ENCODE measurements at places on chromosomes 2 and 18.

DNA sequence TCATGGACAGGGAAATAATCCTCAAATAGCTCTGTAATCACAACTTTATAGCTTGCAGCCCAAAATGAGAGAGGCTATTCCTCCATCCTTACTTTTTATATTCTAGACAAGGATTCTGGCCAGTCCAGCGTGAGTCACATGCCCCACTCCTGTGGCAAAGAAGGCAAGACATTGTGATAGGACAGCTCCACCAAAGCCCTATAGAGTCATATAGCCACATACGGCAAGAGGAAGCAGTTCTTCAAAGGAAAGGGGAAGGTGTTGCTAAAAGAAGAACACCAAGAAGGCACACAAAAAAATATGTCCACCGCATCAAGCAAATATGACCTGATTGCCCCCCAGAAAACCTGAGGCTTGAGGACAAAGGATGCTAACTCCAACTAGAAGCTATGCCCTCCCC, 3.4 kb upstream of the GFPT1 start:
- DNase-seq: no peak

DNA sequence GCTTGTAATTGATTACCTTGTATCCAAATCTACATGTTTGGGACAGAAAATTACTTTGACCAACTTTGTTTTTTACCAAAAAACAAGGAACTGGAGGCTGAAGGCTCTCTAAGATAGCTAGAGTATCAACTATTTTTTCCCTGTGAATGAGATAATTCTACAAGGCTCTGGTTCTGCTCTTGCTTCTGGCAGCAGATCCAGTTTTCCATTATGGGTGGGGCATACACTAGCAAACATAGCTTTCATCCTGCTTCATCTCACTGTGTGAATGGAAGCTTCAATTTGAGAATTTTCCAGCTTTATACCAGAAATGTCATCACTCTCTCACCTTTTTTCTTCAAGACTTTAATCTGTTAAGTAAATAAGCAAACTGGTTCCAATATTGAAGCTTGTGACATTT, 249.7 kb downstream of the RPRM start:
- no peak for DNase-seq

GRCh38 chr2:121582272-121582671, 51.6 kb downstream of the RNU4ATAC start:
- DNase-seq: no peak

DNA sequence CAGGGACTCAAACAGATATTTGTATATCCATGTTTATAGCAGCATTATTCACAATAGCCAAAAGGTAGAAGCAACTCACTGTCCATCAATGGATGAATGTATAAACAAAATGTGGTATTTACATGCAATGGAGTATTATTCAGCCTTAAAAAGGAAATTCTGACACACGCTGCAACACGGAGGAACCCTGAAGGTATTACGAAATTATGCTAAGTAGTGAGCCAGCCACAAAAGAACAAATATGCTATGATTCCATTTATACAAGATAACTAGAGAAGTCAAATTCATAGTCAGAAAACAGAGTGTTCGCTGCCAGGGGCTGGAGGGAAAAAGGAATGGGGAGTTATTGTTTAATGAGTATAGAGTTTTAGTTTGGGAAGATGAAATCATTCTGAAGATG, 61.0 kb upstream of the CDKL4 start:
- DNase-seq: no peak

DNA sequence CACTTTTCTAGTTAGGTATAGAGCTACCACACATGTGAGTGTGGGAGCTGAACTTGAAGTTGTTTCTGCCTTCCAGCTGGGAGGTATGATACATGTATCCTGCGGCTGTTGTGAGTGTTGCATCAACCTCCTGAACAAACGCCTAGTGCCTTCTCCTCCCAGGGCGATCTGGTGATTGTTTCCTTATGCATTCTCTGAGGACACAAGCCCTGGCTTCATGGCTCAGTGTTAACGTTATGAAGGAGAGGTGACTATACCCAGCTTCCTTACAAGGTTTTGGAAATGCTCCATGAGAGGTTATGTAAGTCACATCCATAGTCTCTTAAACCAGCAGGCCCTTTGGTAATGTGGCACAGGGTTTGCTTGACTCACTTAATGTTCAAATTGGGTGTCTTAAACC, 64.9 kb downstream of the SPRED2 start:
- no peak for DNase-seq

DNA sequence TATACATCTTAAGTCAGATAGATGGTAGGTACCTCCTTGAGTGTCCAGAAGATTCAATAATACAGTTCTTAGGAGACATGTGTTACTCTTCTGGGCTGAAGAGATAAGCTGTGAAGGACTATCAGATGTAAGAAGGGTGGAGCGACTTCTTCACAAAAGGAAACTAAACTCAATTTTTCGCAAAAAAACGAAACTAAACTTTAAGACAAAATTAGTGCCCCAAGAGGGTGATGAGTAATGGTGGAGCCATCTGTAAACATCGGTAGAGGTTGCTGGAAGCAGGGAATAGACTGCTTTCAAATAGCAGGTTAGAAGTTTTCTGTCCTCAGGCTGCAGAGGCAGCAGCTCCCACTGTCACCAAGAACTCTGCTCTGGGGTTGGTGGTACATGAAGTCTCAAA, 111.6 kb upstream of the TACR1 start:
- DNase-seq: no peak

GRCh38 chr2:19488009-19488691, 129.7 kb upstream of the OSR1 start:
- no peak for DNase-seq

DNA sequence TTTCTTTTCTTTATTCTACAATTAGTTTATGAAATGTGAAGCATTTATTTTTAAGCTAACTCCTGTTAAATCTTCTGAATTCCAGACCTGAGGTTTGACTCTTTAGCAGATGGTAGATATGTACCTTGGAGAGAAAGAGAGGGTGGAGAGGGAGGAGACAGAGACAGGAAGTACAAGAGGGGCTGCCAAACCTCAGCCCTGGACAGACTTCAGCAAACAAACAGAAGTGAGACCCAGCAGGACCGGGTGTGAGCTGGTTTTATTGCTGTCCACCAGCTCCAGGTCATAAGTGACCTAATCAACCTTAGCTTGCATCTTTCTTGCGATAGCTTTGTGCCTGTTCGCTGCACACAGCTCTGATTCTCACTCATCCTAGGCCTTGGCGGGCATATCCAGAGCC, 168.6 kb downstream of the CNTNAP5 start:
- DNase-seq: no peak

GRCh38 chr2:232417489-232417888, 10.8 kb downstream of the ALPG start:
- no peak for DNase-seq

Data from omental fat pad (tissue), 4 donors.